Motor neuron (in vitro differentiated cells): ENCODE measurements at places on chromosomes 7 and 10.
A peak's percentile ranks its signal among the peaks of the same experiment; 100 is the strongest.

GRCh38 chr7:47303014-47303694 is 278.8 kb downstream of the TNS3 start:
- ATAC-seq, result no peak

DNA sequence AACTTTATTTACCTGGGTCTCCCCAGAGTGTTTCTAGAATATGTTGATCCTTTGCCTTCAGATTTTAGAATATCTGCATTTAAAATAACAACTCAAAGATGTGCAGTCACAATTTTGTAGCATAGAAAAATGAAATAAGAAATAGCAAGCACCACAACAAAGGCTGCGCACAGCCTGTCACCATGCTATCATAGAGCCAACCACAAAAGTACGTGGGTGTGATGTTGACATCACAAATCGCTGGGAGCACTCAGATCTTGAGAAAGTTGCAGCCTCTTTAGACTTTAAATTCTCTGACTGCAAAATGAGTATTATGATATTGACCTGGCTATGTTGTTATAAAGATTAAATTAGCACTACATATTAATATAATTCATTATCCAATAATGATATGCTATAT is 177.9 kb downstream of the TNS3 start:
- ATAC-seq, result no peak

DNA sequence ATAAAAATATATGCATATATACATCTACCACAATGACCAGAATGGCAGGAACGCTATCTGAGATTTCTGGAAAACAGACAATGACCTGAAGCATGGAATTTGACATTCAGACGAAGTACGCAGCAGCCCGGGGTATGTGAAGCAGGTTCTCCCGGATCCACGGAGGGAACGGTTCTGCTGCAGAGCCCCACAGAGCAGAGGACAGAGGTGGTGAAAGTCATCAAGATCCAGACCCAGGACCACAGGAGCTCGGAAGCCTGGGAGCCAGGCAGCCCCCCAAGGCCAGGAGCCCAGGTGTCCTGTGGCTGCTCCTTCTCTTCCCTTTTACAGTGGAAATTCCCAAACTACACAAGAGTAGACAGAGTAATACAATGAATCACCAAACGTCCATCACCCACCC is 42.1 kb upstream of the DNAAF5 start:
- no peak for ATAC-seq

- no peak for ATAC-seq
Measured at GRCh38 chr10:78932054-78932386, 136.7 kb upstream of the ZMIZ1 start.

- ATAC-seq, result no peak
Measured at GRCh38 chr7:138700857-138701536, at the start of gene SVOPL. Gene SVOPL (minus strand): TSS chr7:138701362. CDS start chr7:138679045, 22,317 bp downstream.

DNA sequence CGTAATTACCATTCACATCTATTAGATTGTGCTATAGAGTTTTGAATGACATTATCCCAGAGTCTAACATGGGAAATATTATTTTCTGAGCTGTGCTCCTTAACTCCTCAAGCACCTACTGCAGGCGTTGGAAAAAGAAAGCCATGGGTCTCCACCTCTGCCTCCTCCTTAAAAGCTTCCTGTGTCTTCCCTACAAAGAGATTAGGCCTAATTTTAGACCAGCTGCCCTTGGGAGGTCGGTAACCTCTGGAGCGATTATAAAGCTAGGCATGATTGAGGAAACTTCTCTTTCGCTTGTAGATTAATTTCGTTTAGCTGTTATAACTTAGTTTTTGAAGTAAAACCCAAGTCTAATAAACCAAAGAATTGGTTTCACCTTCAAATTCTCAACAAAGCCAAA is 75.2 kb downstream of the PLXDC2 start:
- no peak for ATAC-seq

DNA sequence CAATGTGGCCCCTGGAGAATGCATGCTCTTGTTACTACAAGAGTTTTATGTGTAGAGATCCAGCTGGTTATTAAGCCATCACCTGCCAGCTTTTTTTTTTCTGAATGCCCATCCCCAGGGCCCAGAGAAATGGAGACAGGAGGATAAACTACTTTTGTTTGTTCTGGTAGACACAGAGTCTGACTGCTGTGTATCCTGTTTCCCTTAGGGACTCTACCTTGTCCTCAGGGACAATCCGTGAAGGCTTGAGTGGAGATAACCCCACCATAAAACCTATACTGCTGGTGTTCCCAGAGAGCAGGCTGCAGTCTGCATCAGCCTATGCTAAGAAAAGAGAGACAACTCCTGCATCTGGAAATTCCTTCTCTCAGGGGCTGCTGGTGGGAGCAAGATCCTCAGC is at the start of gene OR2A5:
Gene OR2A5 (plus strand): TSS at position 301 of the 400 bp plus-strand sequence. CDS start 1,454 bp downstream, outside the sequence.
- no peak for ATAC-seq

DNA sequence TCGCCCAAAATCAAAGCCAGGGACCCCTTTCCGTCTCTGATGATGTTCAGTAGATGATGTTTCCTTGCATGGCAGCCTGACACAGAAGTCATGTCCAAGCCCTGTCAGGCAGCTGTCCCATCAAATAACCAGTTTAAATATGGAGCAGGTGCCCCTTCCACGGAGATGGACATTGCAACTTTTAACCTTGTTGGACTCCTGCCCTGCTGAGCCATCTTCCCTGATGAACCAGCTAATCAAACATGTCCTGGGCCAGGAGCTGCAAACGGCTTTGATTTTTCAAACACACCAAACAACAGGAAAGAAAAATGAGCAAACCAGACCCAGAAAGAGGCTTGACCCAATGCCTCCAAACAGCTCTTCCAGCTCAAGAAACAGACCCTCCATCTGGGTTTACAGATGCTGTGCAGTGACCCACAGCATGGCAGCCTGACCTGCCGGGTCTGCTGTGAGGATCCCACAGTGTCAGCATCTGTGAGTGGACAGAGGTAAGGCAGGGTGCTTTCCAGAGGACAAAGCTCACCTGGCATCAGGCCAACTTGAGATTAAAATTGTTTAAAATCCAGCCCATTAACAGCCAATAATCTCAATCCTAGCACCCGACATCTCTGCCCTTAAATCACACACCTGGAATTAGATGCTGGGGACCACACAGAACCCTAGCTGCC is 372.6 kb downstream of the GRID1 start:
- no peak for ATAC-seq

- ATAC-seq, result peak; percentile 72
Measured at GRCh38 chr7:154672659-154673415, 330.1 kb downstream of the PAXIP1 start.

DNA sequence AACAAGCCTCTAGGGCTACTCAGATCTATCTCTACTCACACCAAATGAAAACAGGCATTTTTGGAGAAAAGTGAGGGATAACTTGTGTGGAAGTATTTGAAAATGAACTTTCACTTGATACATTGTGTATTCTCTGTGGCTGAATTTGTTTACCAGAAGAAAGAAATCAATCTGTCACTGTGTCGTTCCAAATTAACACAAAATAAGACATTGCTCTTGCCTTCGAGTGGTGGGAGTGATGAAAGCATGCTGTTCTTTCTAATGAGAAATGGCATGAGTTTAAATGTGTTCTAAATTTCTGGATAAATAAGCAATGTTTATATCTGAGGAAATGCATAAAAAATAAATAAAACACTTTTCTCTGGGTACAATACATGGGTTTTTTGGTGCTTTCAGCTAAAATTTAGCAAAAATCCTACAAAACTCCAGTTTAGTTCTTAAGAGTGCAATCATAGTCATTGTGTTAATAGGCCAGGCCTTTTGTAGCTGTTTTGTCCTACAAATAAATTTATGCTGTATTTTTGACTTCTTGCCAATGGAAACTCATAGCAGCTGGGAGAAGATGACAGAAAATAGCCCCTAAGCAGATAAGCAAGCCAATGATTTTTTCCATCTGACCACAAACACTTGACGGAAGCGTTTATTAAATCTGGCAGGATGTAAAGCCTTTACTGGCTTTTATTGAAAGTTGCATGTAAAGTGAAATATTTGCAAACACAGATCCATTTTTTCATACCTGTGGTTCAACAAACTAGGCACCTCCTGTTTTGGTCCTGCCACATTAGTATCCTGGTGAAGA is 1064.1 kb upstream of the GHITM start:
- ATAC-seq, result no peak

DNA sequence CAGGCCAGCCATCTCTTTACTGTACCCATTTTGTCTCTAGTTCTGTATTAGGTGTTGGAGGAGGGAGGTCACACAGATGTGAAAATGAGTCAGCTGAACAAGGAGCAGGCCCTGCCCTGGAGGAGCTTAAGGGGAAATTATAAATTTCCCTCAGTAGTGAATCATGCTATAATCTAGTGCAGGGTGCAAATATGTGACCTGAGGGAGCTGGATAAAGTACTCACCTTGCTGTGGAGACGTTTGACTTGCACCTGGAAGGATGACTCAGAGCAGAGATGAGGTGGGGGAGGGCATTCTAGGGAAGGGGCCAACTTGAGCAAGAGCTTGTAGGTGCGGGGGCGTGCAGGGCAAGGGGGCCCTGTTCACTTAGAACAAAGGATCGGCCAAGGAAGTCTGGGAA is 610.6 kb downstream of the SDK1 start:
- ATAC-seq, result no peak

DNA sequence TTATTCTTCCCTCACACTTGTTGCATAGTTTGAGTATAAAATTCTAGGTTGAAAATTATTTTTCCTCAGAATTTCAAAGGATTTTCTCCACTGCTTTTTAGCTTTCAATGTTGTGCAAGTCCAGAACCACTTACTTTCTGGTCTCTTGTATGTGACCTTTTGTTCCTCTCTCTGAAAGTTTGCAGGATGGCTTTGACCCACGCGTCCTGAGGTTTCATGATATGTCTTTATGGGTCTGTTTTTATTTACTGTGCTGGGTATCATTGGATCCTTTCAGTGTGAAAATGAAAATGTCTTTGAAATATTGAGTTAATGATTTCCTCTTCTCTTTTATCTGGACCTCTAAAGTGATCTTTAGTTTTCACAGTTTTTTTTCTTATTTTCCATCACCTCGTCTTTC is 38.5 kb downstream of the C1GALT1 start:
- no peak for ATAC-seq

DNA sequence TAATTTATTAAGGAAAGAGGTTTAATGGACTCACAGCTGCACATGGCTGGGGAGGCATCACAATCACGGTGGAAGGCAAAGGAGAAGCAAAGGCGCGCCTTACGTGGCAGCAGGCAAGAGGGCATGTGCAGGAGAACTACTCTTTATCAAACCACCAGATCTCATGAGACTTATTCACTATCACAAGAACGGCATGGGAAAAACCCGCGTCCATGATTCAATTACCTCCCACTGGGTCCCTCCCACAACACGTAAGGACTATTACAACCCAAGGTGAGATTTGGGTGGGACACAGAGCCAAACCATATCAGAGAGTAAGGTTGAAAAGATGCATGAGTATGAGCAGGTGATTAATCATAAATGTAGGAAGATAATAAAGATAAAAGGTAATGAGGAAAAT is 3.2 kb upstream of the JCAD start:
- no peak for ATAC-seq

GRCh38 chr7:30836991-30837390 is 65.8 kb downstream of the MINDY4 start:
- ATAC-seq, result no peak

DNA sequence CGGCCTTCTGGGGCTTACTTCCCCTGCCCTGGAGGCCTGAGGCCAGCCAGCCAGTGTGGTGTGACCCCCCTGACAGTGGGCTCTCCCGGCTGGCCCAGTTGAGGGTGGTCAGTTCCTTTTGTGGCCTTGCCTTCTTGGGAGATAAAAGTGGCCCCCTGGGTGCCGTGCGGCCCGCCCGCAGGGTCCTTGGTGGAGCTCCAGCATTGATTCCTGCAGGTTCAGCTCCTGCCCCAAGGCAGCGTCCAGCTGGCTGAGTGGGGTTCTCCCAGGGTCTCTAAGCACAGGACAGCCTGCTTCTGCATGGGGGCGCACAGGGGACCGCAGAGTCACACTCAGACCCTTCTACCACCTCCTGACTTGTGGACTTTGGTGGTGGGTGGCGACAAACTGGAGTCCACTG is 62.1 kb downstream of the CUX1 start:
- ATAC-seq, result no peak

DNA sequence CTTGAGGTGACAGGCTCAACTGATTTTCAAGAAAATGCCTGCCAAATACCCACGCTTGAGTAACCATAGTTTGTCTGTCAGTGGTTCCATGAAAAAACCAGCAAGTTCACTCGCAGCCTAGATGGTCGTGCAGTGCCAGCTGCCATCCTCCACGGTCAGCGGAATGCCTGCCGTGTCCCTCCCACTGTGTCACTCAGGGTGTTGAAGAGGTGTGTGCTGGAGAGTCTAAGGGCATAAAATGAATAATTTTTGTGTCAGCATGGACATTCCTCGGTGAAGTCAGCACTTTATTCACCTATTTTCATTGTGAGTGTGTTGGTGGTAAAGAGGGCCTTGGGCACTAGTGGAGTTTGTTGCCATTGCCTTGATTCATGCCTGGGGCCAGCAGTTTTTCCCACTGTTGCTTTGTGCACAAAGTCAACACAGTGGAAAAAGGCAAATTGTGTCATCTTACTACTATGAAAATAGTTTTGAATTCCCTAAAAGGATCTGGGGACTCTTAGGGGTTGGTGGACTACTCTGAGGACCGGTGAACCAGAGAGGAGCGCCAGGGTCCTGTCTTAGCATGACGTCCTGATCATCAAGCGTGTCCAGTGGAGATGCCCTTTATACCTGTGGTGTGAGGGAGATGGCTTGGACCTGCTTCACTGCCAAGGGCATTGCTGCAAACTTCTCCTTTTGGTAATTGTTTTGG is 17.6 kb downstream of the MINDY4 start:
- ATAC-seq, result no peak

DNA sequence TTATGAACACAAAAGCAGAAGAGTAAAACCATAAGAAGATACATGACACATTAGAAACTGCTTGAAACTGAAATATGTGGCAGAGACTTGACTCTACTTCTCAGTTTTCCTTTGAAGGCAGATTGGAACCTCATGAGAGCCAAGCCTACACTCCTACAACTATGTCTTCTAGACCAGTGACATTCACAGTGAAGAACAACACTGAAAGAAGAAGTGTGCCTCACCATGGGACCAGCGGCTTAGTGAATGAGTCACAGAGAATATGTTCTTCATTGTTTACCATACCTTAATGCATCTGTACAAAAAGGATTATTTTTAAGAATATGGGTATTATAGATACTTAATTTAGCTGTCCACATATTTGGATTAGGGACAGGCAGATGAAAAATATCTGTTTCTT is 248.3 kb downstream of the CDC14C start:
- ATAC-seq, result no peak

GRCh38 chr7:17741426-17741825 is 198.9 kb downstream of the SNX13 start:
- ATAC-seq, result no peak

- ATAC-seq, result no peak
Measured at GRCh38 chr7:21334906-21335305, 93.0 kb upstream of the SP4 start.

- ATAC-seq, result no peak
Measured at GRCh38 chr10:61470740-61471139, 17.6 kb upstream of the TMEM26 start.

- ATAC-seq, result no peak
Measured at GRCh38 chr10:97571622-97572021, 957 bp upstream of the ANKRD2 start.

GRCh38 chr7:16471933-16472332 is 6.4 kb upstream of the SOSTDC1 start:
- ATAC-seq, result no peak

GRCh38 chr7:122686360-122686878 is 12.5 kb downstream of the RNF133 start:
- no peak for ATAC-seq

- ATAC-seq, result peak; percentile 67
Measured at GRCh38 chr7:12458520-12459131, 55.0 kb upstream of the VWDE start.

- ATAC-seq, result no peak
Measured at GRCh38 chr7:28178599-28178998, 2.0 kb downstream of the JAZF1 start.

- ATAC-seq, result no peak
Measured at GRCh38 chr7:116799916-116800315, 62.5 kb upstream of the CAPZA2 start.

- no peak for ATAC-seq
Measured at GRCh38 chr10:62231805-62232204, 36.8 kb downstream of the RTKN2 start.
